Activated T-cell treated with anti-CD3 and anti-CD28 coated beads for 4 hours (primary cell): ENCODE measurements at places on chromosomes 5 and 9.

- DNase-seq: no peak
These were observed 379.4 kb upstream of the RORB start for GRCh38 chr9:74117731-74118130.

- no peak for DNase-seq
These were observed 45.3 kb downstream of the ZCCHC7 start for GRCh38 chr9:37165644-37166043.

DNA sequence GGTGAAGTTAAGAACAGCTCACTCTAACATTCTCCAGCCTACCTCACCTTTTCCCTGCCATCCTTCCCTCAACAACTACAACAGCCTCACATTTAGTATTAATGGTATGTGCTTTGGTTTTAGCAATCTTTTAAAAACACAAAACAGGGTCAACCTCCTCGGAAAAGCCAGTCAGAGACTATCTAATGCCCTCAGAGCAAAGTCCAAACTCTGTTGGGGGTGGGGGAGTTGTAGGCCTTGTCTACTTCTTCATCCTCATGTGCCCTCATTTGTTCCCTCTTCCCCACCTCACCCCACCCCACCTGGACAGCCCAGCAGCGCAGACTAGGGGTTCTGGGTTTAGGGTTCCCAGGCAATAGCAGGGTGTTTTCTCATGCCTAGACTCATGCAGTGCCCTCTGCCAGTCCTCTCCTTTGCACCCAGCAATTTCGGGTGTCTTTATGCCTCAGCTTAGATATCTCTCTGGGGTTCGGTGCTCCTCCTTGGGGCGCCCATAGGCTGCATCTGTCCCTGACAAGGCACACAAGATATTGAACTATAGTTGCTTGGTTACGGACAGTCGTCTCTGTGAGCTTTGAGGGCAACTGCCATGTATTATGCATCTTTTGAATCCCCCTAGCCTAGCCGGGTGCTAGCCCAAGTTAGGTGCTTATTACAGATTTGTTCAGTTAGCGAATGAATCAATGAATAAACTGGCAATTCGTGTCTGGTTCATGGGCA lies 762 bp upstream of the TCOF1 start:
- DNase-seq: no peak

- DNase-seq: no peak
These were observed 48.2 kb downstream of the GABBR2 start for GRCh38 chr9:98660541-98660940.

DNA sequence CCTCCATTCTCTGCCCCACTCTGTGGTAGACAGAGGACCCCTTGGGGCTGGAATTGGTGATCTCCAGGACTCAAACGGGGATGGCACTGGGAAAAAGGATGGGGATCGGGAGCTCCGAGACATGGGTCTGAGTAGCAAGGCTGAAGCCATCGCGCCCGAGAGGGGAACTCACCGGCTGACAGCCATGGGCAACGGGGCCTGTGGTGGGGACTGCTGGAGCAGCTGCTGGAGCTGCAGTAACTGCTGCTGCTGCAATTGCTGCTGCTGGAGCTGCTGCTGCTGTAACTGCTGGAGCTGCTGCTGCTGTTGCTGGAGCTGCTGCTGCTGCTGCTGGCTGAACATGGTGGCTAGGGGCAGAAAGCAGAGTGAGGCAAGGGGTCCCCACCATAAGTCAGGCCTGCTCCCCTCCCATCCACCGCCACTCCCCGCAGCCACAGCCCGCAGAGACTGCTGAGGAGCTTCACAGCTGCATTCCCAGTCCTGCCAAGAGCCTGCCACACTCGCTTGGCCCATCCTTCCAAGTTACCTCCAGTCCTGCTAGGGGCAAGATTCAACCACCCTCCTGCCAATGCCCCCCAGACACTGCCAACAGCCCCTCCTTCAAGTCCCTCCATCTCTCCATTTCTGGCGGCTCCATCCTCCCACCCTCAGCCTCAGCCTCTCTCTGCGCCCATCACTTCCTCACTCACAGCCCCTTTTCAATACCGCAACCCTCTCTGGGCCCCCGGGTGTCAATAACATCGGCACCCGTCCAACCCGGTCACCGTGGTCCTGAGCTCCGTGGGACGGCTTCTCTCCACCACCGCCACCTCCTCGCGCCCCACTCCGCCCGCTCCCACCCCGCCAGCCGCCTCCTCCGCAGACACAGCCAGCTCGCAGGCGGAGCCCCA lies 611 bp downstream of the CIZ1 start:
- no peak for DNase-seq

- DNase-seq: no peak
These were observed 485.2 kb downstream of the RAB3C start for GRCh38 chr5:59067956-59068656.

GRCh38 chr9:103816146-103816545 lies 278.0 kb upstream of the SMC2 start:
- no peak for DNase-seq

DNA sequence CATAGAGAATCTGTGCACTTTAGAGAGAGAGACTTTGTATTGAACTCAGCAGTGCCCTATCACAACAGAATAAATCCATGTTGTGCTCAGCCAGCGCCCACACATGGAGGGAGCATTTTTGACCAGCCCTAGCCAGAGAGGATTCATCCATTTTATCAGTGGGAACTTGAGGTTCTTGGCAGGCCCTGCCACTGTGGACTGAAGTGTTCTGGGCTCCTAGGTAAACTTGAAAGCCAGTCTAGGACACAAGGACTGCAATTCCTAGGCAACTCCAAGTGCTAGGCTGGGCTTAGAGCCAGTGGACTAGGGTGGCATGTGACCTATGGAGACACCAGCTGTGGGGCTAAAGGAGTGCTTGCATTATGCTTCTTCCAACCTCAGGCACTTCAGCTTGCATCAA lies 523.5 kb downstream of the CDH12 start:
- no peak for DNase-seq

DNA sequence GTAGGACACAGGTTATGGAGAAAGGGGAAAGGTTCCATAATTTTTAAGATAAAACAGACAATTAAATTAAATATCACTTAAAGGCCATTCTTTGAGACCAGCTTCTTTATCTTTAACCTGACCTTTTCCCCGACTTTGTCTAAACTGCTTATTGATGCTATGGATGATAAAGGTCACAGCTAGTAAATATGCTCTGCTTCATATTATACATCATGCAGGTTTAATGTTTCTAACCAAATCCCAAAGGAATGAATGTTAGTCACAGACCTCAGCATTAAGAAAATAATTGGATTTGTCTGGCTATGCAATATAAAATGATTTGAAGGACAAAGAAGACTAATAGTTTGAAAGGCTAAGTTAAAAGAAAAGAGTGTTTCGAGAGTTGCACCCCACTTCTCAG lies 147.6 kb downstream of the ST8SIA4 start:
- DNase-seq: no peak

GRCh38 chr5:147170603-147171002 lies 64.2 kb upstream of the STK32A start:
- DNase-seq: no peak

- DNase-seq: no peak
These were observed 30.8 kb downstream of the MTAP start for GRCh38 chr9:21833090-21833801.
